ENCODE measurements at places on chromosomes 3 and 15. TPM values are rescaled to one million over a fixed set of nuclear protein-coding genes. Genes with fewer than 3 reads are reported as not detected.

AQP9 gene
- total RNA-seq = 1.4 TPM

- peaks cover 9% of the 10 kb centered on the region for H3K4me1 ChIP-seq
- H3K4me3 ChIP-seq = no peak overlapping the region
- H3K36me3 ChIP-seq = no peaks in the 10 kb centered on the region
- no peak for DNase-seq
- H3K27ac ChIP-seq = no peak overlapping the region
Observed at GRCh38 chr15:25543196-25543595, 104.4 kb upstream of the UBE3A start.

- no peak overlapping the region for H3K27ac ChIP-seq
- no peaks in the 10 kb centered on the region for H3K4me1 ChIP-seq
- no peaks in the 10 kb centered on the region for H3K36me3 ChIP-seq
- no peak overlapping the region for H3K4me3 ChIP-seq
Observed at GRCh38 chr3:125132815-125133214, 77.0 kb upstream of the HEG1 start.

DNA sequence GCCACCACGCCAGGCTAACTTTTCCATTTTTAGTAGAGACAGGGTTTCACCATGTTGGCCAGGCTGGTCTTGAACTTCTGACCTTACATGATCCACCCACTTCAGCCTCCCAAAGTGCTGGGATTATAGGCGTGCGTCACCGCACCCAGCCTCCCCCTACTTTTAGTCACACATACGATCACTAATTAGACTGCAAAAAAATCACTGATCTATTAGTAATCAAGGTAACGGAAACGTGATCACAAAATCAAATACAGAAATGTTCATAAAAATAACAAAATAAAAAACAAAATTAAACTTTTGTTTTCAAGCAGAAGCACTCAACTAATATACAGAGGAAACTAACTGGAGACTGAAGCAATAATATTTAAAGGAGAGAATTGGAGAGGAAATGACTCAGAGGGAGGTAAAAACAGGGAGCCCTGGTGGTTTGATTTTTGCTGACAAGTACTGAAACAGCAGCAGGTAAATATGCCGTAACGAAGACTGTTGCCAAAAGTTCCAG is 4.6 kb downstream of the WDR53 start:
- peaks cover 9% of the 10 kb centered on the region for H3K4me1 ChIP-seq
- H3K36me3 ChIP-seq = no peaks in the 10 kb centered on the region
- no peaks in the 10 kb centered on the region for H3K27me3 ChIP-seq
- no peak overlapping the region for H3K4me3 ChIP-seq
- H3K27ac ChIP-seq = no peak overlapping the region

GRCh38 chr15:61106044-61106834 is 122.9 kb downstream of the RORA start:
- H3K4me1 ChIP-seq = no peaks in the 10 kb centered on the region
- DNase-seq = no peak
- no peak overlapping the region for H3K4me3 ChIP-seq
- H3K27me3 ChIP-seq = no peaks in the 10 kb centered on the region
- H3K36me3 ChIP-seq = no peaks in the 10 kb centered on the region
